ENCODE measurements at places on chromosomes 2 and 18.
A peak's percentile ranks its signal among the peaks of the same experiment; 100 is the strongest.

DNA sequence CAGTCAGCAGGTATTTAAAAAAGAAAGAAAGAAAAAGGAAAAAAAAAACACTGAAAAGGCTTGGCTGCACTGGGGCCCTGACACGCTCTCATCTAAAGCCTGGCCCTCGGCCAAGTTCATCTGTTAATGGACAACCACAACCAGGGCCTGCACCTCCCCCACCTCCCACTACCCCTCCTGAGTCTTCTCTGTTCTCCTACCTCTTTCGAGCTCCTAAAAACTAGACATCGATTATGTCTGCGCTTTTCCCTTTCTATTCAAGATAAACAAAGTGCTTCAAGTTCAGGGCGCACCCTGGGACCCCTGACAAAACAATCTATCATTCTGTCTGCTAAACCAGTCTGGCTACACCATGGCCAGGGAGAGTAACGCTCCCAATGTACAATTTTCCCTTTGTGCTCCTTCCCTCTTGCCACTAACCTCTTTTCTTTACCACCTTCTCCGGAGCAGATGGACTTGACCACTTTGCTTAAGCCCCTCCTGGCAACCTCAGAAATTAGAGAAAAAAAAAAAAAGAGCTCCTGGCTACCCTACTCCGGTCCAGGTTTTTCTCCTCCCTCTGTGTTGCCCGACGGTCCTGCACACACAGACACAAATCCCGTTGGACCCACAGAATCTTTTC is 22.7 kb downstream of the BCL11A start:
- no peak for DNase-seq

DNA sequence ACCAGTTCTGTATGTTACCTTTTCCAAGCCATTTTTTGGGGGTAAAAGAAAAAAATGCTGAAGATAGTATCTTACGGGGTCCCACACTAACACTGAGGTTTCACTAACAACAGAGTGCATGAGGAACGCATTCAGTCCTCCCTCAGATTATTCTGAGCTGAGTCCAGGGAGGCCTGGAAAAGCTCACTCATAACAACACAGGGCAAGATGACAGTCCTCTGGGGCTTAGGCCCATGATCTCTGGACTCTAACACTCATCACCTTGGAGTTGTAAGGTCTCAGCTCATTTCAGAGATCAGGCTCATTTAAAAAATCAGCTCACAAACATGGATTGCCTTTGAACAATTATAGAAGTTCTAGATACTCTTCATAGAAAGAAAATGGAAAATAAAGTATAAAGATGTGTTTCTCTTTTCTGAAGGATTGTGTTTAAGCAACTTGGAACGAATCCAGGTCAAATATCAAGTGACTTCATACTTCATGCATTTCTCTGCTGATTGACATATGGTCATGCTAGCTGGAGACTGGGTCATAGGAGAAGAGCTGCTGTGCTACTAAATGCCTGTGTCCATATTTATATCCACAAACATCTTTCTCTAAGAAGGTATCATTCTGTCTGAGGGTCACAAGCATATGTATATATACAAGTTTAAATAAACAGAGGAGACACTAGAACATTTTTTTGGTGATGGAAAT is 265.8 kb downstream of the ALK start:
- no peak for DNase-seq

- no peak for DNase-seq
Observed at GRCh38 chr18:62616331-62616805, 93.5 kb downstream of the ZCCHC2 start.

DNA sequence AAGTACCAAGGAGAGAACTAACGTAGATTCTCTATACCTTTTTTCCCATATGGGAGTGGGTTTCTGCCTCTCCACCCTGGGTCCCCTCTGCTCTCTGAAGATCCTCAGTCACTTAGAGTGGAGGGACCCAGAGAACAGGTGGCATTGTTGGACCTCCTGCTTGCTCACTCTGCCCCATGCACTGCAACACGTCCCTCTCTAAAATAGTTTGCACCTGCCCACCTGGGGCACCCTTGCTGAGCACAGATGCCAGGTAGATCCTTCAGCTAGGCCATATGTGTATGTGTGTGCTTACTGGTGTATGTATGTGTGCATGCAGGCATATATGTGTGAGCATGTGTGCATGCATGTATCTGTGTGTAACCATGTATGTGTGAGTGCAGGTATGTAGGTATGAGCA is 2.2 kb downstream of the IL36RN start:
- DNase-seq = no peak

DNA sequence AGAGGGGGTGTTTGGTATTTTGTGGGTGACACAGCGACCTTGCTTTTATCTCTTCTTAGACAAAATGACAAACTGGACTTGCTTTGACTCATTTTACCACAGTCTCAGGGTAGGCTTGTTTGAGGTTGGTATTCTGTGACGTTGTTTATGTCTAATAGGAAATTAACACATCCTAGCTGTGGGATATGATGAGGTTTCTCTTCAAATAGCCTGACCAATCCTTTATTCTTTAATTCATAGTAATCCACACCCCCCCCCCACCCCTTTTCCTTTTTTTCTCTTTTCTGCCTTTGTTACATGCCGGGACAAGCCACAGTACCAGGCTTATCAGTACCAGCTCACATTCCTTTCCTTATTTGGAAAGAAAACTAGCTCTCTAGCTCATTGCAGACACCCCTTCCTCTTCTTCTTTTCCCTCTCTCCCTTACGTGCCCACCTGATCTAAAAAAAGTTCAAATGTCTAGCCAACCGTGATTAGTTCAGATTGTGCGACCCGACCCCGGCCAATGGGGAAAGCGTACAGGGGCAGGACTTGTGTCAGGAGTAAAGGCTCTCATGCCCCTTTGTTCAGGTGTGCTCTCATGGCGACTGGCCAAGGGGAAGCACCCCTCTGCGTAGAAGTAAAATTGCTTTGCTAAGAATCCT is 52.2 kb upstream of the PTPRM start:
- no peak for DNase-seq

- DNase-seq = no peak
Observed at GRCh38 chr18:48348739-48349138, 60.4 kb downstream of the ZBTB7C start.

DNA sequence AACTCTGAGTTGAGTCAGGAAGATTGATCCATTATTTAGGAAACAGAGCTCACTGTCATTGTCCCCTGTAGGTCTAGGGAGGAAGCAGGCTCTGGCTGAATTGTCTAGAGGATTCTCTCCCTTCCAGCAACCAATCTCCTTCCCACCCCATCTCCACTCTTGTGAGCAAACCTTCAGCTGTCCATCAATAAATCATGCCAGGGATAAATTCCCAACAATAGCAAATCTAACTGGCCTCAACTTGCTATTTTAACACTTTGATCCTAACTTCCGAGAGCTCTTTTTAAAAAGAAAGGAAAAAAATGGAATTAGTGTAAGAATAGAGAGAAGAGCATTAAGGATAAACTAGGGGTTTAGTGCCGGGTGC is 53.5 kb downstream of the ATP8B1 start:
- DNase-seq = no peak

GRCh38 chr2:219542931-219543595 is 546 bp downstream of the CHPF start:
- DNase-seq = peak; percentile 13

DNA sequence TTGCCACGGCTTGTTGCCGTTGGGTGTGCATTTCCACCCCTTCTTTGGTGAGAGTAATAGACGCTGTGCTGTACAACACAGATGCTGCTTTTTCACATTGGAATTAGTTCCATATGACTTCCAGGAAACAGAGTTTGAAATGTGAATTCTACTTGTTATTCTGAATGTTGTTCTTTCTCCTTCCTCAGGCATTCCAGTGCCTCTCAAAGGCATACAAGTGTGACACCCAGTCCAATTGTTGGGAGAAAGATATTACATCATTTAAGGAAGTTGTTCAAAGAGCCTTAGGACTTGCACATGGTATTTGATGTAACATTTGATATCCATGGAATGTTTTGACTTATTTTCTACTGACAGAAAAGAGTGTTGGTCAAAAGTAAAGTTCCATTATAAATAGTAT is 134.4 kb upstream of the LTBP1 start:
- no peak for DNase-seq

GRCh38 chr2:106956879-106957278 is 70.9 kb upstream of the ST6GAL2 start:
- no peak for DNase-seq

- no peak for DNase-seq
Observed at GRCh38 chr2:54830546-54830945, 107.1 kb downstream of the EML6 start.

- no peak for DNase-seq
Observed at GRCh38 chr2:65802298-65802942, 370.0 kb upstream of the SPRED2 start.

GRCh38 chr2:153299217-153299616 is 179.3 kb downstream of the RPRM start:
- DNase-seq = no peak

GRCh38 chr18:70028734-70029133 is 81.1 kb upstream of the CD226 start:
- DNase-seq = no peak

- DNase-seq = no peak
Observed at GRCh38 chr2:100207411-100207885, 65.1 kb upstream of the AFF3 start.

DNA sequence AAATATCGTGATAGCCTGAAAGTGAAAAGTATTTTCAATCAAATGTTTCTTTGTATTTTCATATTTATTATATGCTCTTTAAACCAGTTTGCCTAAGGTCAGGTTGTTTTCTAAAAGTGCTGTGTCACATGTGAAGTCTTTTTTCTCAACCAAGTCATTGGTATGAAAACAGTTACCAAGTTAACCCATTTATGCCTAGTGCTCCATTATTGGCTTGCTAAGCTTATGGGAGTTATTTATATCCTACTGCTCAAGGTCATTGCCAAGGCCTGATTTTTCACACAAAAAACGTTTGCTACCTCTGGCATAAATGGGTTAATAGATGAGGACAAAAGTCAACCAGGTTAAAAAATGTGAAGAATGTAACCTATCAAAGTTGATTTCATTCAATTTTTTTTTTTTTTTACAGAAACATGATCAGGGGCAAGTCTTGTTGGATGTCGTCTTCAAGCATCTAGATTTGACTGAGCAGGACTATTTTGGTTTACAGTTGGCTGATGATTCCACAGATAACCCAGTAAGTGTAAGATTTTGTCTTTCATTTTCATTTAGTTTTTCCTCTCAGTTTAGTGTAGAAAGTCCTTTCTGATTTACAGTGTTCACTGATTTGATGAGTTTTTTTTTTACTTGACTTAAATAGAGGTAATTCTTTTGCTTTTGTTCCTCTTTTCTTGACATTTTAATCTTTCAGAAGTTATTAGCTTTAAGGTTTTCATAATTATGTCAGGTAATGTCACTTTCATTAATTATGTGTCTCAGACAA is 102.6 kb downstream of the PTPN4 start:
- no peak for DNase-seq

GRCh38 chr2:186696290-186696689 is 2.4 kb downstream of the FAM171B start:
- no peak for DNase-seq

- DNase-seq = no peak
Observed at GRCh38 chr2:240879105-240879504, 10.5 kb downstream of the AGXT start.

DNA sequence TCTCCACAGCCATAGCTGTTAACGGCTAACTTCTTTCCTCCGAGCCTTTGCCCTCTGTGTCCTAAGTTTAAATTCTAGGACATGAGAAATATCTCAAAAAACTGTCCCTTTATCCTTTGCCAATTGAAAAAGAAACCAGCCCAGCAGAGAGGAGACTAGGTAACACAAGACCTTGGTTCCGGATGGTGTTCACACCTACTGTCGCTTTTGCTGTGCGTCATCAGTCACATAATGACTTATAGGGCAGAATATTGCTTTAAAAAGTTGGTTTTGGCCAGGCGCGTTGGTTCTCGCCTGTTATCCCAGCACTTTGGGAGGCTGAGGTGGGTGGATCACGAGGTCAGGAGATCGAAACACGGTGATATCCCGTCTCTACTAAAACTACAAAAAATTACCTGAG is 66.2 kb downstream of the SP3 start:
- DNase-seq = no peak

DNA sequence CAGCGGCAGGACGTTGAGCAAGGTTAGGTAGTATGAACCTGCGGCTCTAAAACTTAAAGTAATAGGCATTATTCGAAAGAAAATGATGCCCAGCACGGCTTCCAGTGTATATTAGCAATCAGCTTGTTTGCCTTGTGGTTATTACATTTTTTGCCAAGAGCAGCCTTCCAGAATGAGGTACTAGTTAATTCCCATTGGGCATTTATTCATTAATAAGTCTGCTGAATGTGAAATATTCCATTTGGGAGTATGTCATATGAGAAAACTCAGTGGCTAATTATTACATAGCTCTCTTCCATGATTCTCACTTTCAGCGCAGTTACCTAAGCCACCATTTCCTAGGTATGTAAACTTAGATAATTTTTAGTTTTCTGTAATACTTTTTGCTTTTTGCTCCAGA is 12.9 kb downstream of the CRIM1 start:
- no peak for DNase-seq

DNA sequence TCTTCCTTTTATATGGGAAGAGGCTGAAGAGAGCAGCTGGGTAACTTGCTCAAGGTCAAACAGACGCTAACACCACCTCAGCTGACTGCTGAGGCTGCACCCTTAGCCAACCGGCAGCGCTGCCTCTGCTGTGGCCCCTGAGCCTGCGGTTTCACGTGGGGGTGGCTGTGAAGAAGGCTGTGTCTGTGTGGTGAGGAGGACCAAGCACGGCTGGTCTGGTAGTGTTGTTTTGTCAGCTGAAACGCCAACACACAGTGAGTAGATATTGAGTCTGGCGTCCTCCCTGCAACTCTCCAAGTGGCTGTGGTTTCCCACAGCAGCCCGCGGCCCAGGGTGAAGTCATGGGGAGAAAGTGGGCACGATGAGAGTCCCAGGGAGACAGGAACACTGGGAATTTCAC is 69.6 kb downstream of the THNSL2 start:
- no peak for DNase-seq

- no peak for DNase-seq
Observed at GRCh38 chr2:119852214-119852613, 92.5 kb downstream of the PTPN4 start.

- no peak for DNase-seq
Observed at GRCh38 chr2:131031875-131032274, 61.4 kb downstream of the FAM168B start.

DNA sequence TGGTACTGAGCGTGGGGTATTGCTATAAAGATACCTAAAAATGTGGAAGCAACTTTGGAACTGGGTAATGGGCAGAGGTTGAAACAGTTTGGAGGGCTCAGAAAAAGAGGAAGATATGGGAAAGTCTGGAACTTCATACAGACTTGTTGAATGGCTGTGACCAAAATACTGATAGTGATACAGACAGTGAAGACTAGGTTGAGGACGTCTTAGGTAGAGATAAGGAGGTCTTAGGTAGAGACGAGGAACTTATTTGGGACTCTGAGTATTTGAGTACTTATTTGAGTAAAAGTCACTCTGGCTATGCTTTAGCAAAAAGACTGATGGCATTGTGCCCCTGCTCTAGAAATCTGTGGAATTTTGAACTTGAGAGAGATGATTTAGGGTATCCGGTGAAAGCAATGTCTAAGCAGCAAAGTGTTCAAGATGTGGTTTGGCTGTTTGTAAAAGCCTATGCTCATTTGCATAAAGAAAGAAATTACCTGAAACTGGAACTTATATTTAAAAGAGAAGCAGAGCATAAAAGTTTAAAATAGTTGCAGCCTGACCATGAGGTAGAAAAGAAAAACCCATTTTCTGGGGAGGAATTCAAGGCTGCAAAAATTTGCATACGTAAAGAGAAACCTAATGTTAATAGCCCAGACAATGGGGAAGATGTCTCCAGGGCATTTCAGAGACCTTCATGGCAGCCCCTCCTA is 219.6 kb downstream of the PDE1A start:
- no peak for DNase-seq

Measured in stimulated activated CD8-positive, alpha-beta memory T cell treated with anti-CD3 and anti-CD28 coated beads, Interleukin-2, amount 100 ng/mL, for 1 hour (primary cell).